ENCODE measurements at places on chromosomes 7 and 10.
A peak's percentile ranks its signal among the peaks of the same experiment; 100 is the strongest.

DNA sequence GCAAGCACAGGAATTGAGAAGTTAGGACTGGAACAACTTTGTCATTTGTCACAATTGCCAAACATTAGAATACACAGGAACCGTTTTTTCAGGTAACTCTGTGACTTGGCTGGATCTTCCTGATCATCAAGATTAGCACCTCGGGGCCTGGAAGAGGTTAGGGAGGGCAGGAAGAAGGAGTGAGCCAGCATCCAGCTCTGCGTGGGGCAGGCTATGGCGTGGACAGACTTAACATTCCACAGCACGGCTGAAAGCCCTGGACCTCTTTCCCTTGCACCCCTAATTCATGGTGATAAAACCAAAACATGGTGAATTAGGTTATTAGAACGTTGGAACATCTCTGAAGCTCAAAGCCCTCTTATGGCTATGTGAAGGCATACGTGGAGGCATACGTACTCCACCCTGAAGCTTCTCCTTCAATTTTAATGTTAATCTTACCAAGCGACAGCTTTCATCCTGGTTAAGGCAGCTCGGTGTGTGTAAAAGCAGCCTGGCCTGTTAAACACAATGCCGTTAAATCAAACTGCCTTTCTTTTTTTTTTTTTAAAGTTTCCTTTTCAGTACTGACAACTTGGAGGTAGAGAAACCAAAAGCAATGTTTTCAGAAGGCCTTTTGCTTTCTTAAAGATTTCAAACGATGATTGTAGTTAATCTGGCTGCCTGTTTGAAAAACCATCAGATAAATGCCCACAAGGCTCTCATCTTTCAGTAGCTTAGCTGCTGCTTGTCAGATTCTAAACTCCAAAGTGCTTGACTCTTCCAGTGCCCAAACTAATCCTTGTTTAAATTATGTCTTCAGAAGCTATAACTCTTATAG lies 4.5 kb downstream of the GRK5 start:
- no peak overlapping the region for H3K4me3 ChIP-seq
- peak overlapping the region; percentile 98 for H3K27ac ChIP-seq
- no peaks in the 10 kb centered on the region for H3K27me3 ChIP-seq
- no peaks in the 10 kb centered on the region for H3K36me3 ChIP-seq
- DNase-seq = no peak
- peaks cover 63% of the 10 kb centered on the region for H3K4me1 ChIP-seq

DNA sequence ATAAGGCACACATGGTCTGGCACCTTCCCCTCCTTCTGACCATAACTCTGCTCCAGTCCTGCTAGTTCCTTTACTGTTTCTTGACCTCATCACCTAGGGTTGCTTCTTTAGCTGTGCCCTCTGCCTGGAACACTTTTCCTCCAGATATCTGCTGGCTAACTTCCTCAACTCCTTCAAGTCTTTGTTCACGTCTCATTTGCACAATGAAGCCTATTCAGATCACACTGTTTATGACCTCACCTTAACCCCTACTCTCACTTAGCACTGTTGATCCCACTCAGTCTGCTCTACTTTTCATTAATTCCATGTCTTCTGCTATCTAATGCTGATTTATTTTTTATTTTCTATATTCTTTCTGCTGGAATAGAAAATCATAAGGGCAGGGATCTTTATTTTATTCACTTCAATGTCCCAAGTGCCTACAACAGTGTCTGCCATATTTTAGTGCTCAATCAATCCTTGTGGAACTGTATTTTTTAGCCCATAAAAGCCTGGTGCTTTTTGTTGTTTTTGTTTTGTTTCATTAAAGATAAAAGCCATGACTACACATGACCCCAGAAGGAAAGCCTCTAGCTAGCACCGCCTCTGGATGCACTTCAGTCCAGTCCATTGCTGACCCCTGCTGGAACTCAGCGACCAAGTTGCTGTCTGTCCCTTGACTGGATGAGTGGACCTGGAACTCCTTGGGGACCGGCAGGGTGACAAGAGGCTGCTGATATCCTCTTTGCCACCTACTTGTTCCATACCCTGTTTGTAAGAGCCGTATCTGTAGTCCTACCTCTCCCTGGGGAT lies 12.3 kb downstream of the KLF14 start:
- no peaks in the 10 kb centered on the region for H3K36me3 ChIP-seq
- peak; percentile 81 for DNase-seq
- no peaks in the 10 kb centered on the region for H3K4me1 ChIP-seq

GRCh38 chr7:37104822-37105518 lies 343.7 kb downstream of the ELMO1 start:
- no peak for DNase-seq

GRCh38 chr7:31307972-31308371 lies 32.6 kb downstream of the NEUROD6 start:
- DNase-seq = no peak
- H3K27me3 ChIP-seq = no peaks in the 10 kb centered on the region
- no peak overlapping the region for H3K27ac ChIP-seq
- no peaks in the 10 kb centered on the region for H3K4me1 ChIP-seq
- no peak overlapping the region for H3K4me3 ChIP-seq
- no peaks in the 10 kb centered on the region for H3K36me3 ChIP-seq

- no peak for DNase-seq
- H3K27me3 ChIP-seq = no peaks in the 10 kb centered on the region
- H3K27ac ChIP-seq = no peak overlapping the region
- no peak overlapping the region for H3K4me3 ChIP-seq
Observed at GRCh38 chr7:157125376-157126223, 13.1 kb upstream of the UBE3C start.

All from right atrium auricular region (tissue), 2 donors.